ENCODE measurements at places on chromosomes 16 and 17.

GRCh38 chr16:11677451-11677951, 9.2 kb downstream of the SNN start:
- no peak for DNase-seq

- no peak for DNase-seq
These were observed 394.5 kb upstream of the SOX9 start for GRCh38 chr17:71726341-71726740.

DNA sequence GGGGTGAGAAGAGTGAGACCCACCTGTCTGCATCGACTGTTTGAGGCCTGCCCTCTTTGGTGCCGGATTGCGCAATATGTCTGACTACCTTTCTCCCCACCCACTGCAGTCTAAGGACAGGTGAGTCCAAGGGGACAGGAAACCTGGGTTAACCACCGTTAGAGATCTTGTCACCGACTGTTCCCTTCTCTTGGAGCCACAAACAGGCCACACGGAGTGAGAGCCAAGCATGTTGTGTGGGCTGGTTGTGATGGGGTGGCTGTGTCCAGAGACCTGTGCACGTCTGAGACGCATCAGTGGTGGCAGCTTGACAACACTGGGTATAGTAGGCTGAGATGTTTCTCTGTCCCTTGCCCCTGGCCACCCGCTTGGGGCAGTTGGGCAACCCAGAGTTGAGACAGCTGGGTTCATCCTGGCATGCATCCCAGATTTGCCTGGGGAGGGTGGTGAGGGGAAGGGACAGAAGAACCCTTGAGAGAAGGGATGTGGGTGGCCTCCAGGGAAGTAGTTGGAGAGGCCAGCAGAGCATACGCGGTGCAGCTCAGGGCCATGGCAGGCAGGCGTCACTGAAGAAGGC, 21.4 kb downstream of the MPRIP start:
- no peak for DNase-seq

DNA sequence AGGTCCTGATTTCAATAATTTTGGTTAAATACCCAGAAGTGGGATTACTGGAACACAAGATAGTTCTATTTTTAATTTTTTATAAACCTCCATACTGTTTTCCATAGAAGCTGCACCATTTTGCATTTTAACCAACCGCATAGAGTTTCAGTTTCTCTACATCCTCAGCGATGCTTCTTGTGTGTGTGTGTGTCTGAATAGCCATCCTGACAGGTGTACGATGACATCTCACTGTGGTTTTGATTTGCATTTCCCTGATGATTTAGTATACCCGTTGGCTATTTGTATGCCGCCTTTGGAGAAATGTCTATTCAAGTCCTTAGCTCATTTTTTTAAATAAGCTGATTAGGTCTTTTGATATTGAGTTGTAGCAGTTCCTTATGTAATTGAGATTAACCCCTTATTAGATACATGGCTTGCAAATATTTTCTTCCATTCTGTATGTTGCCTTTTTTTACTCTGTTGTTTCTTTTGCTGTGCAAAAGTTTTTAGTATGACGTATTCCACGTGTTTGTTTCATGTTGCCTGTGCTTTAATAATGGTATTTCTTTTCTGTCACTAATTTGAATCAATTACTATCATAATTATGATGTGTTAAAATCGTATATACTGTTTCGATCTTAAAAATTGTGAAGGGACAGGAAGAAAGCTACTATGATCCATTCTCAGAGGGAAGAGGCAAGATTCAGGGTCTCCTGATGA, 227.2 kb upstream of the MON1B start:
- no peak for DNase-seq

DNA sequence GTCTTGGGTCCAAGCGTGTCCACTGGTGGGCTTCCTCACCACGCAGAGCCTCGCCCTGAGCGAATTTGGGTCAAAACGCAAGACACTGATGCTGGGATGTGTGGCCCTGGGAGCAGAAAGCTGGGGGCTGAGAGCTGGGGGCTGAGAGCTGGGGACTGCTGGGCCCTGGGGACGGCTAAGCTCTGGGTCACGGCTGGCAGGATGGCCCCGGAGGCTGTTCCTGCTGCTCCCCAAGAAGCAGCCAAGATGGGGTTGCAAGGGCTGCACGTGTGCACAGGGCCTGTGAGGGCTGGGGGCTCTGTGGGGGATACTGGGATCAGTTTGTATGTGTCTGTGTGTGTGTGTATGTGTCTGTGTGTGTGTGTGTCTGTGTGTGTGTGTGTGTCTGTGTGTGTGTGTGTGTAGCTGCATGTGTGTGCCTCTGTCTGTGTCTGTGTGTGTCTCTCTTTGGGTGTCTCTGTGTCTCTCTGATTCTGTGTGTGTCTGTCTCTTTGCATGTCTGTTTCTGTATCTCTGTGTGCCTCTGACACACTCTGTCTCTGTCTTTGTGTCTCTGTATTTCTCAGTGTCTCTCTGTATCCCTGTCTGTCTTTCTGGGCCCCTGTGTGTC, 38.2 kb upstream of the CIBAR2 start:
- no peak for DNase-seq

DNA sequence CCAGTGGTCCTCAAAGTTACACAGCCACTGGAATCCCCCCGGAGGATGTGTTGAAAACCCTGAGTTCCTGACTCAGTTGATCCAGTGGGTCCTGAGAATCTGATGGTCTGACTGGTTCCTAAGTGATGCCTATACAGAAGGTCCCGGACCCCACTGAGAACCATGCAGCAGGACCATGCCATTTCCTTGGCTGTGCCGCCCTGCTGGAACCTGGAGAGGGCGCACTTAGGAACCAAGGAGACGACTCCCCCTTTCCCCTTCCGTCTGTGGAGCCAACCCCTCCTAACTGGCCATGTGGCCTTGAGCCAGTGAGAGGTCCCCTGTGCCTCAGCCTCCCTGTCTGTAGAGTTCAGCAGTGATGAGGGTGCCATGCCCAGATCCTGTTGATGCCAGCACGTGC, 22.0 kb downstream of the C16orf74 start:
- DNase-seq, result no peak

GRCh38 chr17:59415397-59415796, 83.9 kb downstream of the YPEL2 start:
- DNase-seq, result no peak

- DNase-seq, result no peak
These were observed 27.2 kb downstream of the LLGL2 start for GRCh38 chr17:75552425-75553294.

- DNase-seq, result no peak
These were observed 1.6 kb upstream of the FOXL1 start for GRCh38 chr16:86576591-86577313.

- no peak for DNase-seq
These were observed 57.2 kb upstream of the ZC3H18 start for GRCh38 chr16:88512728-88513696.

DNA sequence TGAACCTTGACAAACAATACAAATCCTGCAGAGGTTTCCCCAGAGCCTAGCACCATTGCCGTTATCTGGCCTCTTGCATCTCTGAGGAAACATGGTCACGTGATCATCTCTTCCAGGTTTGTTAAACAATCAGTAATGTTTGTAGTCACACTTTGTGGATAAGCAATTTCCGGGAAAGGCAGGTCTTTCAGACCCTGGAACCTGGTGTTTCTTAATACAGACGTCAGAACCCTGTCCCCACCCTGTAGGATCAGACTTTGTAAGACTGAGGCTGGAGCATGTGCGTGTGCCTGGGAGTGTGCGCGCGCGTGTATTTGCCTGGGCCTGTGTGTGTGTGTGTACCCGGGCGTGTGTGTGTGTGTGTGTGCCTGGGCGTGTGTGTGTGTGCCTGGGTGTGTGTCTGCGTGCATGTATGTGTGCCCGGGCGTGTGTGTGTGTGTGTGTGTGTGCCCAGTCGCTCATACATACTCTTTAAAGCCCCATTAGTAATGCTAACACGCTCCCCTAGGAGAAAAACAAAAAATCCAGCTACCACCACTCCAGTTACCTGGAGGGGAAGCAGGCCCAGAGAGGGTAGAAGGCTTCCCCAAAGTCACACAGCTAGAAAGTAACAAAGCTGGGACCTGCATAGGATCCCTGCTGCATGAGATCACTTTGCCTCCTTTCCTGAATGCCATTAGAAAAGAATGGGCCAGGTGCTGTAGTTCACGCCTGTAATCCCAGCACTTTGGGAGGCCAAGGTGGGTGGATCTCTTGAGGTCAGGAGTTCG, 5.3 kb downstream of the CTNS start:
- DNase-seq, result no peak

- DNase-seq, result no peak
These were observed 345.1 kb downstream of the XYLT1 start for GRCh38 chr16:17125671-17126070.

DNA sequence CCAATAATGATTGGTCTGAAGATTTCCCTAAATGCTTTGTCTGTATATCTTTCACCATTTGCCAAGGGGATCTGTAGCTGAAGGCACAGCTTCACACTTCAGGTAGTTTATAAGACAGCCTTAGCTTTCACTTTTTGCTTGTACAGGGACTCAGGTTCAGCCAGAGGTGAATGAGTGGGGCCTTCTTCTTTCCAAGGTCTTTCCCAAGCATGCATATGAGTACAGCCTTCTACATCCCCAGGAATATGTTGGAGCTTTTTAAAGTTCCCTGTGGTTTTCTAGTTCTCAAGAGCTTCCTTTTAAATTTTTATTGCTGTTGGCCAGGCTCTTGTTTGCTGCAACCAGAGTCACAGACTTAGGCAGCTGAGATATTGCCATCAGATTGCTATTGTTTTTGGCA, 17.9 kb upstream of the SPDYE4 start:
- DNase-seq, result no peak

DNA sequence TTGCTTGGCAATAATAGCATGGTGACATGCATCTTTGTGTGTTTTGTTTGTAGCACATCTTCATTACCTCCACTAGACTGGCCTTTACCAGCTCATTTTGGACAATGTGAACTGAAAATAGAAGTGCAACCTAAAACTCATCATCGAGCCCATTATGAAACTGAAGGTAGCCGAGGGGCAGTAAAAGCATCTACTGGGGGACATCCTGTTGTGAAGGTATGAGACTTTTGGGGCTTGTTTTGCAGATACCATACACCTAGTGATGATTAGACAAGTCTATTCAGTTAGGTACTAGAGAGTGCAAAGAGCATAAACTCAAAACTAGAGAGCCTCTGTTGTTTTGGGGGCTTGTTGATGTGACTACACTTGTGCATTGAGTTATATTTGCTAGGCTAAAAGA, 41.2 kb downstream of the NFATC3 start:
- DNase-seq, result no peak

DNA sequence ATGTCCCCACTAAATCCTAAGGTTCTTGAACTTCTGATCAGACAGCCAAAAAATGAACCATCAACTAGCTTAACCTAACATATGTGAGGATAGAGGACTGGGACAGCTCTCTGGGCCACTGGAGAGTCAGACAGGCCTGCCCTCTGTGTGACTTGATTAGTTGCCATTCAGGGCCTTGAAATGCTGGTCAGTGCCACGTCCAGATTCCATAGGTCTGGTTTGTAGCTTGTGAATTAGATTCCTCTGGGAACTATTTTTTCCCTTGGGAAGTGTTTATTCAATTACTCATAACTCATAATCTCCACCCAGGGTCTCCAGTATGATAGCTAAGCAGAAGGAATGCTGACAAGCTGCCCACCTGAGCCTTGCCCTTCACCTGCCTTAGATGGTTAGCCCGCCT, 48.2 kb downstream of the IGF2BP1 start:
- no peak for DNase-seq

DNA sequence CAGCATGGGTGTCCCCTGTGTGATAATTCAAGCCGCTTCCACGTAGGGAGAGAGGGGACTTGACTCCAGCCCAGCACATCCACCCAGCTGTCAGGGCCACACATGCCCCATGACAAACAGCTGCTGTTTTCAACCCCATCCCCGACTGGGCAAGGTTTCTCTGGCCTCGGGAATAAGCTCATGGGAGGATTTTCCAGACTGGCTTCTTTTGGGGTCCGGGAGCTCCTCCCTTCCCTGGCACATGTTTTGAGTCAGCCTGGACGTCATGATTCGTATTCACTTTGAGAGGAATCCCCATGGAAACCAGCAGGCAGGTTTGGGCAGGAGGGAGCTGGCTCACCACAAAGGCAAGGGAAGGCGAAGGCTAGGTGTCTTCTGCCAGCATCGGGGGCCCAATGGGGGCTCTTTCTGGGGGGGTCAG, 156.4 kb downstream of the CMIP start:
- no peak for DNase-seq

- DNase-seq, result no peak
These were observed 14.0 kb downstream of the MARCHF10 start for GRCh38 chr17:62793919-62794665.

DNA sequence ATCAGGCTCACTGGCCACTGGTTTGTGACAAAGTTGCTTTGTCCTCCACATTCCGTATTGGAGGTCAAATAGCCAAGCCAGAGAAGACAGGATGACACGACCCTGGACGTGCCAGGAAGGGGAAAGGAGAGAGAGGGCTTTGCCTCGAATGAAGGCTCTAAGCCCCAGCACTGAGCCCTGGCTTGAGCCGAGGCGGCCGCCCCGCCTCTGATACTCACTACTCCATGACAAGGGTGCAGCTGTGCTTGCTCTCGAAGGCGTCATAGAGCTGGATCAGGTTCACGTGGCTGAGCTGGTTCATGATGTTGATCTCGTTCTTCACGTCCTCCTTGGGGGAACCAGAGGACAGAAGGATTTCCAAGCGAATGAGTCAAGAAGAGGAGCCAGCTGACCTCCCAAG, 19.3 kb downstream of the MYLK3 start:
- no peak for DNase-seq

DNA sequence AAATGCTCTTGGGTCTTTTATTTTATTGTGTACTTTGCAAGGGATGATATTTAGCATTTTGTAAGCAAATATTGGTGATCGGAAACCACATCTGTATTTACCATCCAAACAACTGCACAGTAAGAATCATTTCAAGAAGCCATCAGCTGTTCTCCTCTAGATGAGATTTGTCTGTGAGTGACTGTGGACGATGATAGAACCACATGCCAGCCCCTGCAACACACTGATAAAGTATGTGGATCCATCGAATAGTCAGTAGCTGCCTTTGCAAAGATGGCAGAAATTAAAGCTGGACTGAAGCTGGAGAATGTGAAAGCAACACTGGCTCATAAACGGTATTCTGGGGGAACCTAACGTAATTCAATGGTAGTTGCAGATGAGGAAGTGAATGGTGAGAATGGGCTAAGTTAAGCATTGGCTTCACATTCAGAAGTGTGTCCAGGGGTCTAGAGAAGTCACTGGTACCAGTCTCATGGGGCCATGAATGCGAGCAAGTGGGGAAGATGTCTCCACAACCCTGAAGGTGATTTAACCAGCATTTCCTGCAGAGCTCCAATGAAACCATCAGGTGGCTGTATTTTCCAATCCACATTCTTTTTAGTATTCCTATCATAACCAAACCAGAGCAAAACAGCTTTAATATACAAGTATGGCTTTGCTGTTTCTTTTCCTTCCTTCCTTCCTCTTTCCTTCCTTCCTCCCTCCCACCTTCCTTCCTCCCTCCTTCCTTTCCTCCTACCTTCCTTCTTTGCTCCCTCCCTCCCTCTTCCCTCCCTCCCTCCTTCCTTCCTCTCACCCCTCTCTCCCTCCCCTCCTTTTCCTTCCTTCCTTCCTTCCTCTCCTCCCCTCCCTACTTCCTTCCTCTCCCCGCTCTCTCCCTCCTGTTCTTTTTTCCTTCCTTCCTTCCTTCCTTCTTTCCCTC, 169.4 kb downstream of the ABCA8 start:
- no peak for DNase-seq

GRCh38 chr16:11602321-11602720, 15.6 kb upstream of the LITAF start:
- DNase-seq, result no peak

GRCh38 chr16:57639172-57639887, 10.9 kb downstream of the ADGRG1 start:
- DNase-seq, result peak; percentile 24

All from stimulated activated CD4-positive, alpha-beta T cell treated with anti-CD3 and anti-CD28 coated beads, Interleukin-15, amount 100 ng/mL, for 24 hours (primary cell).